ENCODE measurements at places on chromosomes 4 and X.

GRCh38 chrX:17656035-17656418, 81.3 kb upstream of the SCML1 start:
- peak overlapping the region; percentile 39 for H3K4me3 ChIP-seq
- H3K4me1 ChIP-seq = peaks cover 13% of the 10 kb centered on the region
- H3K27ac ChIP-seq = peak overlapping the region; percentile 27

DNA sequence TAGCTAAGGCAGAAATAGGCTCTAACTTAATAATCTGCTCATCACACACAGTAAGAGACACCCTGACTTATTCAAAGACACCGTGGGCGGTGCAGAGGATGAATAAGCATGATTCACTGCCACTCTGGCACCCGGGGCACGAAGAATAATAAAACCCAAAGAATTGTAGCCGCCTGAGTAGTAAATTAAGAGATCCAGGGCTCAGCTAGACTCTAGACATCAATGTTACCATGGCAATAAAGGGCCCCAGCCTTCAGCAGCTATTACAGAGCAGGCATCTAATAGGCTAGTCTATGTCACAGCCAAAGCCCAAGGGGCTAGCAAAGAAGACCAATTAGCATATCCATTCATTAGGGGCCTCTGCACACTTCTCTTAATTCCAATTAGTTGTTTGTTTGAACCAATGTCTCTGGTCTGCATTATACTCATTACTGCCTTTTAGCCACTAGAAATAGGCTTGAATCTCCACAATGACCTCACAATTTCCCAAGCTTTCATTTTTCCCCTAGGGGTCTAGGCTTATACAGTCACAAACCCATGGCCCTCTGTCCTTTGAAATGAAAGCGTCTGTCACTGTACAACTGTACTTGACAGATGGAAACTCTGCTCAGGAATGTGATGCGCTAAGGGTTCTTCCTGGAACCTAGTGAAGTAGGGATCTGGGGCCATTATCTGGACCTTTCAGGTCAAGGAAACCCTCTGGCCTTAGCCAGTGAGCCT, 3.0 kb upstream of the ATP1B4 start:
- H3K4me1 ChIP-seq = no peaks in the 10 kb centered on the region
- H3K27ac ChIP-seq = no peak overlapping the region
- DNase-seq = no peak
- no peaks in the 10 kb centered on the region for H3K36me3 ChIP-seq
- no peaks in the 10 kb centered on the region for H3K27me3 ChIP-seq
- no peak overlapping the region for H3K4me3 ChIP-seq

- DNase-seq = no peak
- H3K4me3 ChIP-seq = no peak overlapping the region
- no peak overlapping the region for H3K27ac ChIP-seq
- no peaks in the 10 kb centered on the region for H3K4me1 ChIP-seq
- peaks cover 22% of the 10 kb centered on the region for H3K36me3 ChIP-seq
- H3K27me3 ChIP-seq = no peaks in the 10 kb centered on the region
Measured at GRCh38 chr4:153639833-153640802, 44.0 kb upstream of the TLR2 start.

- no peak overlapping the region for H3K27ac ChIP-seq
- no peaks in the 10 kb centered on the region for H3K4me1 ChIP-seq
- no peaks in the 10 kb centered on the region for H3K27me3 ChIP-seq
- no peak for DNase-seq
- no peaks in the 10 kb centered on the region for H3K36me3 ChIP-seq
- no peak overlapping the region for H3K4me3 ChIP-seq
Measured at GRCh38 chrX:32397562-32398216, 813.7 kb downstream of the DMD start.

GRCh38 chr4:3483471-3483921, 20.4 kb downstream of the DOK7 start:
- H3K27me3 ChIP-seq = no peaks in the 10 kb centered on the region
- H3K36me3 ChIP-seq = no peaks in the 10 kb centered on the region
- peak; percentile 82 for DNase-seq
- H3K4me3 ChIP-seq = no peak overlapping the region

DNA sequence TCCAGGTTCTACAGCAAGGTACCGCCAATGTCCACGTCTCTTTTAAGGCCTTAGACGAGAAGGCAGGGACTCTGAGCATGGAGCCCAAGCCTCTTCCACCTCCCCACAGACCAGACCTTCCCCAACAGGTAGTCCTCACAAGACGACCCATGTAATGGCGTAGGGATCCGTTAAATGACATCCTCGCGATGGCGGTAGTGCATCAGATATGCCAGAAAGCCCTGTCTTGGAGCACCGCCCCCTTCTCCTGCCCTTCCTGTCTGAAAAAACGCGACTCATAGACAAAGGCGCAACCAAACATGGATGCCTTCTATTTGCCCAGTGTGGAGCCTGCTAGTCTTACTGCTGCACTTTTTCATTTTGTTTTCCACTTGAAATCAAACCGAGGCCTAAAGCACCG, 185.4 kb downstream of the OR13H1 start:
- no peaks in the 10 kb centered on the region for H3K36me3 ChIP-seq
- peak; percentile 63 for DNase-seq
- no peaks in the 10 kb centered on the region for H3K27me3 ChIP-seq
- H3K27ac ChIP-seq = peak overlapping the region; percentile 90

DNA sequence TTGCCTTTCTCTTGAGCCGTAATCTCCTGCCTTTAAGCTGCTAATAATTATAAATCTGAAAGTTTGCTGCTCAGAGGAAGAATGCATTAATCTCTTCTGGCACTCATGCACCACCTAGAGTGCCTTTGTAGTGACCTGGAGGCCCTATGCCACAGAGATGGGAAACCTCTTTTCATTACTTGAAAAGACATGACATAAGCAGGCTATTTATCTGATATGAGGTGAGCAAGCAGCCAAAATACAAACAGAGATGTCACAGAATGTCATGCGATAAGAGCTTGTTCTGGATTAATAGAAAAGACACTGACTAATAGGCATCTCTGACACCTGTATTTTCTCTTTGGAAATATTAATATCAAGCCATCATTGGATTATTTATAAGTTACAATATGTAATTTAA, 42.3 kb downstream of the GABRB1 start:
- no peaks in the 10 kb centered on the region for H3K4me1 ChIP-seq
- no peak for DNase-seq
- H3K4me3 ChIP-seq = no peak overlapping the region
- H3K27me3 ChIP-seq = no peaks in the 10 kb centered on the region

DNA sequence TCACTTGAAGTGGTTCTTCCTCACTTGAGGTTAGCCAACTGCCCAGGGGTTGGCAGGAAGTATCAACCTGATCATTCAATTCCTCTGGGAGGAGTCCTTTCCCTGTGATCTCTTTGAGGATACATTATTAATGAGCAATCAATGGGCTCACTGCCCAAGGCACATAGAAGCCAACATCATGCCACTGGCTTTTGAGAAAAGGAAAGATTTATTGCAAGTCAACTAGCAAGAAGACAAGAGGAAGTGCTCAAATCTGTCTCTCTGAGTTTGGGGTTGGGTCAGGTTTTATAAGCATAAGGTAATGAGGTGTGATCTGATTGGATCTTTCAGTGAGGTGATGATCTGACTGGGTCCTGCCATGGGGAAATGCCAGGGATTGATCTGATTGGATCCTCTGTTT, 39.6 kb downstream of the FGFBP1 start:
- H3K27me3 ChIP-seq = no peaks in the 10 kb centered on the region
- H3K4me3 ChIP-seq = no peak overlapping the region
- no peak overlapping the region for H3K27ac ChIP-seq

GRCh38 chrX:30804462-30804861, 84.6 kb downstream of the TAB3 start:
- H3K27ac ChIP-seq = no peak overlapping the region
- no peaks in the 10 kb centered on the region for H3K4me1 ChIP-seq
- no peaks in the 10 kb centered on the region for H3K27me3 ChIP-seq
- DNase-seq = no peak

DNA sequence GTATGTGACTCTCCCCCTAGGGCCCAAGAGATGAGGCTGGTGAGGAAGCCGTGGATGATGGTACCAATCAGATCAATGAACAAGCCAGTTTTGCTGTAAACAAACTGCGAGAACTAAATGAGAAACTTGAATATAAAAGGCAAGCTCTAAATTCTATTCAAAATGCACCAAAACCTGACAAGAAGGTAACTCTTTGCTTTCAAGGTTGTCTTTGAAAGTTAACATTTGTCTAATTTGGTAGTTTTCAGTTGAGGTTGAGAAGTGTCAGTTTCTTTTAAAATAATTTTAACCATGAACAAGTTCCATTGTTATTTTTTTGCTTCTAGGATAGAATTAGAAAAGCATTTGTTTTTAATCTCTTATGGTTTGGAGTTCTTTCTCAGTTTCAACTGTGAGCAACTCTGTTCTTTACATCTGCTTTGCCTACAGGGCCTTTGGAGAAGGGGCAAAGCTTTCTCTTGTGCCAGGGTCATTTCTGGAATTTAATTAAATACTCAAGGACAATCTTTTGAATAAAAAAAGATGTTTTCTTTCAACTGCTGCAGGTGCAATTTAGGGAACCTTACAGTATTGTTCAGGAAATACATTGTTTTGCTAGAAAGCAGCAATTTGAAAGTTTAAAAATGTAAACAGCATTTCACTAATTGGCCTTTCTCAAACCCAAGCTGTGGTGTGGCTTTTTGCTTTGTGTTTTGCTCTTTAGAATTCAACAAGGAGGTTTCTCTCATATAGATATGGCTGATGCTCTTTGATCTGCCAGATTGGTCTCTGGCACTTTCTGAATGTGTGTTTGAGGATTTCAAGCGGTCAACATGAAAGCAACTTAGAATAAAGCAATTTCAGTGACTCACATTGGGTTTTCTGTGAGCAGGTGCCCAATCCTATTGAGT, 62.9 kb downstream of the LRP2BP start:
- H3K27ac ChIP-seq = no peak overlapping the region
- H3K36me3 ChIP-seq = no peaks in the 10 kb centered on the region
- no peak overlapping the region for H3K4me3 ChIP-seq
- H3K27me3 ChIP-seq = no peaks in the 10 kb centered on the region
- no peak for DNase-seq

GRCh38 chrX:105114554-105115130, 105.9 kb downstream of the TEX13A start:
- no peak overlapping the region for H3K27ac ChIP-seq
- DNase-seq = no peak
- no peaks in the 10 kb centered on the region for H3K27me3 ChIP-seq
- H3K4me3 ChIP-seq = no peak overlapping the region
- H3K4me1 ChIP-seq = no peaks in the 10 kb centered on the region

DNA sequence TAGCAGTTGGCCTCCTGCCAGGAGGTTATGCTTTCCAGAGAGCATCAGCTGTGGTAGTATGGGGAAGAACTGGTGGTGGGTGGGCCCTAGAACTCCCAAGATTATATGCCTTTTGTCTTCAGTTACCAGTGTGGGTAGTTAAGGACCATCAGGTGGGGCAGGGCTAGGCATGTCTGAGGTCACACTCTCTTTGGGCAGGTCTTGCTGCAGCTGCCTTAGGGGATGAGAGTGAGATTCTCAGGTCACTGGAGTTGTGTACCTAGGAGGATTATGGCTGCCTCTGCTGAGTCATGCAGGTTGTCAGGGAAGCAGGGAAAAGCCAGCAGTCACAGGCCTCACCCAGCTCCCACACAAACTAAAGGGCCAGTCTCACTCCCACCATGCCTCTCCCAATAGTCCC, 172.9 kb upstream of the GYPA start:
- no peak overlapping the region for H3K4me3 ChIP-seq
- H3K27ac ChIP-seq = no peak overlapping the region
- H3K27me3 ChIP-seq = no peaks in the 10 kb centered on the region
- H3K36me3 ChIP-seq = no peaks in the 10 kb centered on the region
- H3K4me1 ChIP-seq = no peaks in the 10 kb centered on the region

All from ascending aorta (tissue), 2 donors.